Stimulated activated CD4-positive, alpha-beta T cell treated with anti-CD3 and anti-CD28 coated beads, Interleukin-1b, Interleukin-23, amount 100 ng/mL, for 24 hours (primary cell): ENCODE measurements at places on chromosomes 6 and 20.

DNA sequence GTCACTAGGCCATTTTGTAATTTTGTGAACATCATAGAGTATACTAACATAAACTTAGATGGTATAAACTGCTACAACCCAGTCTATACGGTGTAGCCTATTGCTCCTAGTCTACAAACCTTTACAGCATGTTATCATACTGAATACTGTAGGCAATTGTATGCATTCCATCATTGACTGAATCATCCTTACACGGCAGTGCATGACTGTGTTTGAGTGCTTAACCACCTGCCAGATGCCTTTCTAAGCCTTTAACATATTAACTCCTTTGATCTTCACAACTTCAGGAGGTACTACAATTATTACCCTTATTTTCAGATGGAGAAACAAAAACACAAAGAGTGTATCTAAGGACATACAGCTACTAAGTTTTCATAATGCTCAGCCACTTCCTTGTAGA, 14.0 kb downstream of the DPPA5 start:
- no peak for DNase-seq

DNA sequence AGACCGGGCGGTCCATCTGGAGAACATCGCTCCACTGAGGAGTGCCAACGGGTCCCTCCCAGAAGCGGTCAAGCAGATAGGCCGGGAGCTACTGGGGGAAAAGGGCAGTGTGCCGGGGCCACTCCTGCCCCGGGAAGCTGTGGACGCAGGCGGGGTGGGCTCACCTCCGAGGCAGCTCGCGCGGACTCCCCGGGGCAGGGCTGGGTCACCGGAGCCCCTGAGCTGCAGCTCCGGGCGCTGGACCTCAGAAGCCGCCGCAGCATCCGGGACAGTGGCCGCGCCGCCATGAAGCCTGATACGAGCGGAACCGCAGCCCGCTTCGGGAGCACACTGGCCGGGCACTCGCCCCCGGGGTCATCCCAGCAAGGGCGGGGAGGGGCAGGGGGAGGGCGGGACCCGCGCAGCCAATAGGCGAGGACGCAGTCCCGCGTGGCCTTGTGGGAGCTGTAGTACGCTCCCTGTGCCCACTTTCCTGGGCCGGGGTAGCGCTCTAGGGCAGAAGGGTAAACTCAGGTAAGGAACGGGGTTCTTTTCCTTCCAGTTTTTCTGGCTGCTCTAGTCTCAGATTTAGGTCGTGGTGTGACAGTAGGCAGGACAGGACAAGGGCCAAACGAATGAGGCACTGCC, at the start of gene MOCS1:
Gene MOCS1, minus strand, starts transcription at position 332 of the 627 bp plus-strand sequence. Its CDS starts 45 bp downstream, at position 287.
- no peak for DNase-seq

- DNase-seq, result no peak
These were observed 25.6 kb upstream of the IL17A start for GRCh38 chr6:52160472-52161104.

GRCh38 chr6:145420599-145420998, 314.7 kb downstream of the EPM2A start:
- DNase-seq, result no peak

GRCh38 chr6:10659699-10660348, 34.6 kb downstream of the C6orf52 start:
- no peak for DNase-seq

DNA sequence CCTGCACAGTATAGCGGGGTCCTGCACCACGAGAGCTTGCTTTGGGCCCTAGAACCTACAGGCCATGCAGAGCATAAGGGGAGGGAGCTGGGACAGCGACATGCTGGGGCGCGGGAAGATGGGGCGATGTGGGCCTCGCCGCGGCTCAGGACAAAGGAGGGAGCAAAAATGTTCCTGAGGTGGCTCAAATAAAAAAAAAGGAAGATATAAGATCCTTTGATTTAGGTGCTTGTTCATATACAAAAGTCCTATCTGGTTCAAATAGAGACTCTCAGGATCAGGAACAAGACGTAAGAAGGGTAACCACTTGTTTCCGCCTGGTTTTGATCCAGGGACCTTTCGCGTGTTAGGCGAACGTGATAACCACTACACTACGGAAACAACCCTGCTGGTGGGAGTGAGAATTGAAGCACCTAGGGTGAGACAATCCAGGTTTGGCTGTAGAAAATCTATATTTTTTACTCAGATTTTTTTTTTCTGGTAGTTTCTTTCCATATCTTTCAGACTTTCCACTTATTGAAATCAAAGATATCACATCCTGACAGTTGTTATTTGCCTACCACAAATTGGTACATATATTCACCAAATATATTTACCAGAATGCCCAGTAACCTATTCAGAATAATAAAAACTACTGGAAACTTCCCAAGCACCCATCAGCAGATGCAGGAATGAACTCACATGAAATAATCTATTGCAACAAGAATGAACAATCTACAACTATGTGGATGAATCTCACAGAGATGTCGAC, 177.9 kb upstream of the ZNF184 start:
- peak; percentile 33 for DNase-seq

DNA sequence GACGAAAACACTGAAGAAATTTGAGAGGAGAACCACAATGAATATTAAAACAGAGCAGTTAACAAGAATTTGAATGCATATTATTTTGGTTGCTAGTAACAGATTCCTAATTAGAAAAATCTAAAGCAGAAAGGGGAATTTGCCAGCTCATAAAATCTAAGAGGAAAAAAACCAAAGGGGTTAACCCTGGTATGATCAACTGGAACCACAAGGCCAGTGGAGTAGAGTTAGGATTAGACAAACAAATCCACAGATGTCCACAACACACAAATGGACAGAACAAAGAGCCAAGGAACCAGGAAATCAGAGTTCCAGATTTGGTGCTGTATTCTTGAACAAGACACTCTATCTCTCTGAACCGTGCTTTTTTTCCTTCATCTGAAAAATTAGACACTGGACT, 195.0 kb downstream of the TASP1 start:
- DNase-seq, result no peak

- no peak for DNase-seq
These were observed 36.1 kb downstream of the GMDS start for GRCh38 chr6:2209226-2209809.

GRCh38 chr6:91449539-91449938, 862.7 kb upstream of the MAP3K7 start:
- DNase-seq, result no peak
